Prostate gland (tissue), 2 donors: ENCODE measurements at places on chromosomes 4 and X. TPM values are rescaled to one million over a fixed set of nuclear protein-coding genes. Genes with fewer than 3 reads are reported as not detected.

The PDCL2 gene
- total RNA-seq, result not detected

The ZMAT1 gene
- 7.3 TPM for total RNA-seq

The GAGE12J gene
- total RNA-seq, result not detected

The TDO2 gene
- total RNA-seq, result 4.8 TPM

The PDGFC gene
- 18.6 TPM for total RNA-seq

The UCP1 gene
- not detected for total RNA-seq

The RHOXF1 gene
- 27.5 TPM for total RNA-seq

The XAGE3 gene
- total RNA-seq, result not detected

The SLC39A8 gene
- 11.1 TPM for total RNA-seq

The TLR2 gene
- total RNA-seq, result 8.9 TPM

The ADH1C gene
- 1.7 TPM for total RNA-seq

The PFKFB1 gene
- 1.0 TPM for total RNA-seq

The GPR82 gene
- total RNA-seq, result 0.28 TPM

The QRFPR gene
- total RNA-seq, result 0.40 TPM

The ATP1B4 gene
- not detected for total RNA-seq

The MAGEB2 gene
- total RNA-seq, result 29.5 TPM

The CT45A5 gene
- total RNA-seq, result 1.0 TPM

The VCX3B gene
- total RNA-seq, result not detected

The RNF175 gene
- 1.9 TPM for total RNA-seq

The SGMS2 gene
- 53.6 TPM for total RNA-seq

The RPA4 gene
- 0.82 TPM for total RNA-seq

The CT83 gene
- 5.6 TPM for total RNA-seq

The TBX22 gene
- 0.23 TPM for total RNA-seq

The NUP54 gene
- total RNA-seq, result 31.7 TPM

The CENPVL1 gene
- 3.0 TPM for total RNA-seq

The F8A2 gene
- 16.4 TPM for total RNA-seq

The USP17L22 gene
- not detected for total RNA-seq

The IQSEC2 gene
- total RNA-seq, result 19.8 TPM

The STK26 gene
- total RNA-seq, result 11.0 TPM

The WDR13 gene
- 102 TPM for total RNA-seq

The DCAF12L2 gene
- total RNA-seq, result 3.6 TPM

The RNF150 gene
- 12.3 TPM for total RNA-seq

The MFAP3L gene
- 32.2 TPM for total RNA-seq

The CC2D2A gene
- total RNA-seq, result 38.1 TPM

The GNRHR gene
- not detected for total RNA-seq

The C1GALT1C1 gene
- total RNA-seq, result 33.7 TPM

The GRIA2 gene
- 5.1 TPM for total RNA-seq

The LDOC1 gene
- total RNA-seq, result 24.3 TPM

The PARM1 gene
- 133 TPM for total RNA-seq

The RASL11B gene
- total RNA-seq, result 0.18 TPM

The BEND4 gene
- 25.2 TPM for total RNA-seq

The DDX53 gene
- 2.3 TPM for total RNA-seq

The PAGE1 gene
- total RNA-seq, result not detected

The ART3 gene
- 24.8 TPM for total RNA-seq

The F8A3 gene
- total RNA-seq, result 23.1 TPM

The RGN gene
- 10.5 TPM for total RNA-seq

The VSIG4 gene
- total RNA-seq, result 31.5 TPM
